Activated CD4-positive, alpha-beta memory T cell treated with anti-CD3 and anti-CD28 coated beads for 36 hours (primary cell): ENCODE measurements at places on chromosomes 3 and 15.

DNA sequence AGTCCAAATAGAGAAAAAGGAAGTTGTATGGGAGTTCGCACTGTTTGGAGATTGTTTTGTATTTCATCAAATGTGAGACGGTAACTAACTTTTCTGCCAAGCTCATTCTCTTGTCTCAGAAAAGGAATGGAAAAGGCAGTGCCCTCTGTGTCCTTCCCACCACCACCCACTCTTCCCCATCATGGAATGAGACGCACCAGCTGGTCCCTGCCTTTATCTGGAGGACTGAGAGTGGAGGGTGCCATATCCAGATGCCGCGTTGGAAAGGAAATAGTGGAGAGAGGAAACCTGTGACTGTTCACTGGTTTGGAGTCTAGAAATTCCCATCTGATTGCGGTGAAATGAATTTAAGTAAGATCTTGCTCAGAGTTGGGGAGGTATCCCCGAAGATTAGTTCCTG is 3.7 kb upstream of the CCK start:
- H3K27ac ChIP-seq = no peak overlapping the region
- peaks cover 48% of the 10 kb centered on the region for H3K27me3 ChIP-seq
- DNase-seq = no peak
- no peaks in the 10 kb centered on the region for H3K36me3 ChIP-seq
- no peak overlapping the region for H3K4me3 ChIP-seq

DNA sequence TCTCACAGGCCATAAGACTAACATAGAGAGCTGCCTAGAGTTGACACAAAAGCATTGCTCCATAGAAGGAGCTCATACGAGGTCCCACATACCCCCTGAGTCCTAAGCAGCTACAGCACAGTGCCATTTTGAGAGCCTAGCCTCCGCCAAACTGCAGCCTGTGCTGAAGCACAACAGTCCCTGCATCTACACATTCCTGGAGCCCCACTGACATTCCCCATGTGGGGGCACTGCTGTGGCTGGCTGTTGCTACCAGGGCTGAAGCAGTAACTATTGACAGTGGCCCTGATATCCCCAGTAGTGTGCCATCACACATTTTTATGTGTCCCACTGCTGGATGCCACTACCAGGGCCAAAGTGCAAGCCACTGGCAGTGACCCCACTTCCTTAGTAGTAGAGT is 80.3 kb downstream of the CERS3 start:
- peaks cover 10% of the 10 kb centered on the region for H3K36me3 ChIP-seq
- no peak overlapping the region for H3K27ac ChIP-seq
- DNase-seq = no peak
- no peak overlapping the region for H3K4me3 ChIP-seq

DNA sequence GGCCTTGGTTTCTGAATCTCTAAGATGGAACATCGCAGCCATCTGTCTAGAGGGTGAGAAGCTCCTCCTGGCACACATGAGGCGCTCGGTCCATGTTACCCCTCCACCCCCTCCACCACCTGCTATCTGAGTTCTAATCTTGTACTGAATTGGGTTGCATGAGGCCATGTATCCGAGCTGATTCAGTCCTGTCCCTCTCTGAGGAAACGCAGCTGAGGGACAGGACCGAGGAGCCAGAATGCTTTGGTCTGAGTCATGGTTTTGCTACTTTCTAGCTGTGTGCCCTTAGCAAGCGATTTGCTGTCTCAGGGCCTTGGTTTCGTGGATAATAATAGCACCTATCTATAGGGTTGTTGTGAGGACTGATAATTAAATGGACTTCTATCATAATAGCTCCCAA is 87.8 kb upstream of the SEC13 start:
- no peaks in the 10 kb centered on the region for H3K4me1 ChIP-seq
- H3K4me3 ChIP-seq = no peak overlapping the region
- H3K27me3 ChIP-seq = no peaks in the 10 kb centered on the region
- no peak for DNase-seq
- no peak overlapping the region for H3K27ac ChIP-seq
- H3K36me3 ChIP-seq = no peaks in the 10 kb centered on the region

DNA sequence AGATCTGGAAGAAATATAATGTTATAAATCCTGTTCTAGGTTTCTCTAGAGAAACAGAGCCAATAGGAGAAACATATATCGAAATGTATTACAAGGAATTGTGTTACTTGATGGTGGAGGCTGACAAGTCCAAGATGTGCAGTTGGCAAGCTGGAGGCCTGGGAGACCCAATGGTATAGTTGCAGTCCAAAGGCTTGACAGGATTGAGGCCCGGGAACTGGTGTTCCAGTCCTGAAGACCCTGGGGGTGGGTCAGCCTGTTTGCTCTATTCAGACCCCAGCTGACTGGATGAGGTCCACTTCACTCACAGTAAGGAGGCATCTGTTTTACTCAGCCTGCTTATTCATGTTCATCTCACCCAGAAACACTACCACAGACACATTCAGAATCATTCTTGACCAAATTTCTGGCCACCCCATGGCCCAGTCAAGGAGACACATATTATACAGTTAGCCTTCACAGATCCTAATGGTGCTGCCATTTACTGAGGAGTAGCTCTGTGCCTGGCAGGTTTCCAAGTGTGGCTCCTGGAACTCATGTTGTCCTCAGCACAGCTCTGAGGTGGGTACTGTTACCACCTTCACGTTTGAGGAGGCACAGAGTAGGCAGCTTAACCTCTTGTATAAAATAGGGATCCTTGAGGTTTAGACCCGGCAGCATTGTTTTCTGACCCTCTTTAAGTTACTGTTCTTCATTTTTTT is 3.7 kb downstream of the TRAK1 start:
- H3K27ac ChIP-seq = no peak overlapping the region
- H3K27me3 ChIP-seq = no peaks in the 10 kb centered on the region
- peaks cover 25% of the 10 kb centered on the region for H3K36me3 ChIP-seq
- H3K4me3 ChIP-seq = no peak overlapping the region
- peaks cover 53% of the 10 kb centered on the region for H3K4me1 ChIP-seq

DNA sequence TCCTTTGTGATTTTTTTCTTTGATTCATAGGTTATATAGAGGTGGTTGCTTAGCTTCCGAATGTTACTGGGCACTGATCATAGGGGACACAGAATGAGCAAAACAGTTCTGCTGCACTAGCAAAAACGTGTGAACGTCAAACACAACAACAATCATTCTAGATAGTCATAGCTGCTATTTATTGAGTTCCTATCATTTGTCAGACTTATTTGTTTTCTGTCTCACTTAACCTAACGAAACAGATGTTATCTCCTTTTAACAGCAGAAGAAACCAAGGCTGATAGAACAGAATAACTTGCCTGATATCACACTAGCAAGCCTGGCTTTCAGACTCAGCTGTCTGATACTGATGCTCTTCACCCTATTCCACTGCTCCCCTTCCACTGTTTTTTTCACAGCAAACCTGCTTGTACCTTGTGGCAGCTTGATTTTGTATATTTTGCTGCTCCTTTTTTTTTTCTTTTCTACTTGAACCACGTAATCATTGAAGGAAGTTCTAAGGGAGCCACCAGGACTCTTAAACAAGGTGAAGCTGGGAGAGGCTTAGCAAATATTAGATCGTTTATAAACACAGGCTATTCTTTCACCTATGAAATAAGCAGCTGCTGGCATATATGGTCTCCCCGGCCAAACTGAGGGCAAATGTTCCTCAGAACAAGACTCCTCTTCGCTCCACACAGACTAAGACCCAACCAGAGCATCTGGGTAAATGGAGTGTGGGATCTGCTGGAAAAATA is 78.8 kb downstream of the MCF2L2 start:
- no peak overlapping the region for H3K4me3 ChIP-seq
- DNase-seq = no peak
- no peak overlapping the region for H3K27ac ChIP-seq
- H3K27me3 ChIP-seq = no peaks in the 10 kb centered on the region
- H3K4me1 ChIP-seq = peaks cover 14% of the 10 kb centered on the region

- peaks cover 17% of the 10 kb centered on the region for H3K27me3 ChIP-seq
- DNase-seq = no peak
- no peak overlapping the region for H3K27ac ChIP-seq
- H3K36me3 ChIP-seq = no peaks in the 10 kb centered on the region
- peaks cover 3% of the 10 kb centered on the region for H3K4me1 ChIP-seq
- H3K4me3 ChIP-seq = no peak overlapping the region
These were observed 126.1 kb upstream of the ABHD17C start for GRCh38 chr15:80568876-80569605.

DNA sequence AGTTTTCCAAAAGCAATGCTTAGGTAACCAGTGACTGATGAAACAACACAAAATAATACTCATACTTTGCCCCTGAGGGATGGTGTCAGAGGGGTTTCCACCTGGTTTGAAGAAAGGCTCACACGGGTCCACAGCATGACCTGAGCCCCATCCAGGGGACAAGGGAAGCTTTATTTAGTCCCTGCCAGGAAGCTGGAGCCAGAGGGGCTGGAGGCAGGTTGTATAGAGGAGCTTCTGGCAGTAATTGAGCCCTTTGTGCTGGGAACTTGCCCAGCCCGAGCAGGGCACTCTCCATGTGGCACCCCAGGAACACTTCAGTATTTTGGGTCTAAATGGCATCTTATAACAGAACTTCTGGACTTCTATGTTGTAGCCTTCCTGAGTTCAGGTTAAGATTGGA is 39.2 kb upstream of the EPHB1 start:
- H3K36me3 ChIP-seq = no peaks in the 10 kb centered on the region
- H3K4me3 ChIP-seq = no peak overlapping the region
- no peak for DNase-seq
- peaks cover 4% of the 10 kb centered on the region for H3K27me3 ChIP-seq
- H3K4me1 ChIP-seq = no peaks in the 10 kb centered on the region
- no peak overlapping the region for H3K27ac ChIP-seq

DNA sequence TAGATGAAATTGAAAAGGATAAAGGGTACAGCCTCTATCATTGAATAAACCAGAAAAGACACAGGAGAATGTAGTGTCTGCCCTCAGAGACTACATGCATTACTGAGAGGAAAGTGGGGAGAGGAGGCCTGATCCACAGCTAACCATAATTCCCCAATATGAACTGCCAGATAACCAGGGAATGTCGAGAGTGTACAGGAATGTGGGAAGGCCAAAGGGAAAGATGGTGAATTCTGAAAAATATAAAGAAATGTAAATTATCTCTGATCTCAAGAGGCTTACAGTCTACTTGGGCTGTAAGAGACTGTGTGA is 22.3 kb downstream of the MYO1E start:
- peaks cover 14% of the 10 kb centered on the region for H3K4me1 ChIP-seq
- no peak overlapping the region for H3K27ac ChIP-seq
- DNase-seq = no peak
- H3K36me3 ChIP-seq = no peaks in the 10 kb centered on the region

GRCh38 chr3:14175383-14176037 is 2.9 kb downstream of the XPC start:
- peak overlapping the region; percentile 36 for H3K4me3 ChIP-seq
- no peaks in the 10 kb centered on the region for H3K27me3 ChIP-seq
- DNase-seq = peak; percentile 69
- peaks cover 59% of the 10 kb centered on the region for H3K4me1 ChIP-seq

DNA sequence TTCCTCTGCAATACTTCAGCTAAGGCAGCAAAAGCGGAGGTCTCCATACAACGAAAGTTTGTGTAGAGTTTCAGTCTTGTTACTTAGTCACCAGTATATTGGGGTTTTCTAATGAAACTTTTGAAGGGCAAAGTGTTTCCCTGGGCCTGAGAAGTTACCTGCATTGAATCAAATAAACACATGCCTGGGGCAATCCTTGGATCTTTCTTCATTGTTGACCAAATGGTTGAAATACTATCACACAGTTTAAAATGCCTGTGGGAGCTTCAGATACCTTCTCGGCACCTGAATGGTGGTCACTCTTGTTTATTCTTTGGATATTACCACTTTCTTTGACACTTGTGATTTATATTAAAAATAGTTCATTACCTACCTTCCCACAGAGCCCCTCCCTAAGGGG is 988 bp upstream of the CHSY1 start:
- peak overlapping the region; percentile 89 for H3K4me3 ChIP-seq

DNA sequence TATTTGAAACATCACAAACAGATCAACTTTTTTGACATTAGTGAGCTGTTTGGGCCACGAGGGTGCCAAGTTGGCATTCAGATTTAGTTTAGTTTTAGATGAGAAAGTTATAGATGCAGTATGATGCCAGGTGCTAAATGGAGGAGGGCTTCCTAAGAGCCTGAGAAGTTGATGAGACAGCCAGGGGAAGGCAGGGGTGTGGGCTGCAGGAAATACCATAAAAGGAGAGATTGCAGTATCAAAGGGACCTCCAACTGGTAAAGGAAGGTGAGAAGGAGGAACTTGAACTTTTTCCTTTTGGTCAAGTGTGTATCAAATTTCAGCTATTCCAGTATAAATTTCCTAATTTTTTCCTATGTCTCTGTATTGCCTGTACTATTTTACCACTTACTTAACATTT is 2.0 kb upstream of the TNIK start:
- peaks cover 21% of the 10 kb centered on the region for H3K4me1 ChIP-seq
- H3K4me3 ChIP-seq = peak overlapping the region; percentile 89
- H3K36me3 ChIP-seq = no peaks in the 10 kb centered on the region
- peak overlapping the region; percentile 34 for H3K27ac ChIP-seq
- H3K27me3 ChIP-seq = no peaks in the 10 kb centered on the region

DNA sequence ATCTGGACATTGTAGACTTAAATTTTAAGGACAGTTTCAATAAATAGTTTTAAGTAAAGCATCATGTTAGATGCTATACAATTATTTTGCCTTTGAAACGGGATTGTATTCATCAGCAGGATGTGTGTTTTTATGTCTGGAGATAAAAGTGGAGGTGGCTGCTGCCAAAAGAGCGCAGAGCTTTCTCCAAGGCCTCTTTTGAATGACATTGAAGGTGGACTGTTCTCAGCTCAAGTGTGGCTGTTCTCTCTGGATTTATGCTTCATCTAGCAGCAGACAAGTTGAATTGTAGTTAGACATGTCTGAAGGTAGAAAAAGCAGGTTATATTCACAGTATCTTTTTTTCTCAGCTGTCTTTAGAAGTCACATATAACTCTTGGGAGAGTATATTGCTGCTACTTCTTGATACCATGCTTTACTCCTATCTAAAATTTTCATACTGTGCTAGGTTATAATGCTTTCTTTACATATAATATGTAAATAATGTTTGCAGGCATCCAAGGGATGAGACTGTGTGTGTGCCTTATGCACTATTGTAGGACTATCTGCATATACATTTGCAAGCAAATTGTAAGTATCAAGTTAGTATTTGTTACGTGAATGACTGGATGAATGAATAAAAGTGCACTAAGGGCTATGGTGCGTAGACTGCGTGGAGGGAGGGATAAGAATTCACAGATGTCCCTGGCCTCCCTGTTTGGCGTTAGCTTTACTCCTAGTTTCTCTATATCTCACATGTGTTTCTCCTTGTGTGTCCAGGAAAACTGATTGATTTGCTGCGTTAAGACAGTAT is 340.1 kb downstream of the NAALADL2 start:
- no peak for DNase-seq
- H3K4me3 ChIP-seq = no peak overlapping the region
- no peak overlapping the region for H3K27ac ChIP-seq
- no peaks in the 10 kb centered on the region for H3K36me3 ChIP-seq
- no peaks in the 10 kb centered on the region for H3K4me1 ChIP-seq
- no peaks in the 10 kb centered on the region for H3K27me3 ChIP-seq
